ENCODE measurements at places on chromosomes 3 and 15. TPM values are rescaled to one million over a fixed set of nuclear protein-coding genes. Genes with fewer than 3 reads are reported as not detected.

- DNase-seq, result no peak
- H3K4me1 ChIP-seq, result no peaks in the 10 kb centered on the region
- H3K27me3 ChIP-seq, result no peaks in the 10 kb centered on the region
- no peak overlapping the region for H3K27ac ChIP-seq
- H3K36me3 ChIP-seq, result no peaks in the 10 kb centered on the region
Observed at GRCh38 chr3:160739079-160739478, 17.0 kb upstream of the PPM1L start.

DNA sequence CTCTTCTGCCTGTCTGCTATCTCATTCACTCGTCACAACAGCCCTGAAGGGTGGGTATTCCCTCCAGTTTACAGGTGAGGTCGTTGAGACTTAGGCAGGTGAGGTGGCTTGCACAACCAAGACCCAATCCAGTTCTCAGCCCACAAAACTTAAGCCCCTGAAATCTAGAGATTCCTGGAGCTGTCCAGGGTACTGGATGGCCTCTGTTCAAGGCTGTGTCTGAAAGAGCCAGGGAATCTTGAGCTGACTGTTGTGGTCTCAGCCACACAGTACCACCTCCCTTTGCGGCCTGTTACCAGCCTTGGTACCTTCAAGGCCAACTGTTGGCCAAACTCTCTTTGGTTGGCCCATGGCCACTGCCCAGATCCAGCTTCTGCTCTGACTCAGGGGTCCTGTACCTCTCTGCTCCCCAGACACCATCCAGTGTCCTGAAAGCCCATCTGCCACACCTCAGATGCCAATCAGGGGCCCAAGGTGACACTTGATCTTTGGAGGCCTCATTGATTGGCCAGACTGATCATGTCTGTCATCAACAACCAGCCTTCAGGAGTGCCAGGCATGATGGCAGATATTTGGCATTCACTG lies 10.9 kb upstream of the FAM107A start:
- no peak overlapping the region for H3K27ac ChIP-seq
- H3K27me3 ChIP-seq, result peaks cover 18% of the 10 kb centered on the region
- DNase-seq, result no peak
- no peaks in the 10 kb centered on the region for H3K4me1 ChIP-seq
- no peaks in the 10 kb centered on the region for H3K36me3 ChIP-seq

DNA sequence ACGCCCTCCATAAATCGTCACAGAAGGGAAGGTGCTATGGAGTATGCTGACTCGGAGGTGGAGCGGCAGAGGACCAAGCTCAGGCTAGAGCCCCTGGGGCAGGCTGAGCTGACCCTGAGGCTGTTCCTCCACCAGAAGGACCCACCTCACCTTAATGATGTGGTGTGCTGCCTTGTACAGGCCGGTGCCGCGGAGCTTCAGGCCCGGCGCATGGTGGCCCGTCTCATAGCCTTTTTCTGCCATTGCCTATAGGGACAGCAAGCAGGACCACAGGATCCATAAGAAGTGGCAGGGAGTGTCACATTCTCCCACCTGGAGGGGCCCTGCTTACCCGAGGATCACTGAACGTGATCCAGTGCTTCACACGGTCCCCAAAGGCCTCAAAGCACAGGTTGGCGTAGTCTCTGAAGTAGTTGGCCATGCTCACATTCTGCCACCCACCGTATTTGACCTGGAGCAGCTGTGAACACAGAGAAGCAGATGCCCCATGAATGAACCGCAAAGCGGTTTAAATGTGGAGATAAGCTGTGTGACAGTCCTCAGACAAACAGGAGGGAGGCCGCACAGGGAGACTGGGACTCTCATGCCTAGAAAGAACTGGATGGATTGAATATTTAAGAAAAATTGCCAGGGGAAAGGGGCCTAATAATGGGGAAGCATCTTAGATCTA lies 4.8 kb downstream of the LCTL start:
- DNase-seq, result no peak
- no peaks in the 10 kb centered on the region for H3K4me1 ChIP-seq
- H3K36me3 ChIP-seq, result no peaks in the 10 kb centered on the region
- H3K27me3 ChIP-seq, result no peaks in the 10 kb centered on the region
- H3K4me3 ChIP-seq, result no peak overlapping the region
- no peak overlapping the region for H3K27ac ChIP-seq

GRCh38 chr15:31544361-31544760 lies 217.7 kb downstream of the KLF13 start:
- H3K27ac ChIP-seq, result no peak overlapping the region
- no peaks in the 10 kb centered on the region for H3K36me3 ChIP-seq
- no peak for DNase-seq
- H3K4me1 ChIP-seq, result no peaks in the 10 kb centered on the region

GRCh38 chr3:69199942-69200341 lies 77.5 kb upstream of the LMOD3 start:
- peak overlapping the region; percentile 13 for H3K27ac ChIP-seq
- no peak for DNase-seq
- no peaks in the 10 kb centered on the region for H3K27me3 ChIP-seq
- H3K4me1 ChIP-seq, result peaks cover 34% of the 10 kb centered on the region

DNA sequence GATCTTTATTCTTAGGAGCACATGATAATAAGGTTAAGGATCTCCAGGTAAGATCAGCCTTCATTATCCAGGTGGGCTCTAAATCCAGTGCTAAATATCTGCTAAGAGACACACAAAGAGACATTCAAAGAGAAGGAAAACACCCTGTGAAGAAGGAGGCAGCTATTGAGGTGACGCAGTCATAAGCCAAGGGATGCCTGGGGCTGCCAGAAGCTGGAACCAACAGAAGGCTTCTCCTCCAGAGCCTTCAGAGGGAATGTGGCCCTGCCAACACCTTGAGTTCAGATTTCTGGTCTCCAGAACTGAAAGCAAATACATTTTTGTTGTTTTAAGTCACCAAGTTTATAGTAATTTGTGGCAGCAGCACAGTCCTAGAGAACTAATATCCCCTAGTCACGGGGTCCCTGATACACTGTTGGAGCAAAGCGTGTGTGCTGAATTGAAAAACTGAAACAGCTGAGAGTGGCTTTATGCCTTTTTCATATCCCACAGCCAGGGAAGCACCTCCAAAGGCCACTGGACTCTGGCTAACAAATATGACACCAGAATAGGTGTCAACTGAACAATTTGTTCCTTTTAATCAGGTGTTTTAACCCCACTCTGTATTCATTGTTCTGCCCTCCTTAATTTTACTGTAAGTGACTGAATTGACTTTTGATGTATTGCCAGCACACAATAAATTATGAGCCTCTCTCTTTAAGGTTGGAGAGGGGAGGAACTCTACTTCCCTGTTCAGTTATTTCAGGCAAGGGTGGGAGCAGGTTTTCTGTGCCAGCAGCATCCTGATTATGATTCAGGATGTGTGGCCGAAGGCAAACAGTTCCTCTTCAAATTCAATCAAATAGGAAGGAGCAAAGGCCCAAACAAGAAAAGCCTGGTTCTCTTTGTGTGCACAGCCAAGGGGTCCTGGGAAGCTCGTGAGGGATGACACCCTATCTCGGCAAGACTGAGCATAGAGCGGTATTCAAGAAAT lies 151.8 kb upstream of the HES1 start:
- H3K4me1 ChIP-seq, result no peaks in the 10 kb centered on the region
- no peak overlapping the region for H3K4me3 ChIP-seq
- H3K27me3 ChIP-seq, result no peaks in the 10 kb centered on the region
- no peaks in the 10 kb centered on the region for H3K36me3 ChIP-seq

The GPR160 gene
- total RNA-seq, result 2.9 TPM

The SI gene
- total RNA-seq, result not detected

The SLC2A2 gene
- total RNA-seq, result not detected
